ENCODE measurements at places on chromosomes 13 and 19. TPM values are rescaled to one million over a fixed set of nuclear protein-coding genes. Genes with fewer than 3 reads are reported as not detected.

PSG5 gene
- not detected for total RNA-seq

ERICH4 gene
- not detected for total RNA-seq

FGF9 gene
- 0.38 TPM for total RNA-seq

PRSS57 gene
- total RNA-seq: not detected

CBLC gene
- total RNA-seq: not detected

PCP2 gene
- total RNA-seq: not detected

ZNF547 gene
- 2.0 TPM for total RNA-seq

PLPPR3 gene
- total RNA-seq: not detected

SGCG gene
- total RNA-seq: 0.82 TPM

ZNF98 gene
- total RNA-seq: 0.17 TPM

DKKL1 gene
- not detected for total RNA-seq

HNRNPL gene
- 130 TPM for total RNA-seq

FXYD1 gene
- total RNA-seq: 41.1 TPM

PSPN gene
- 0.16 TPM for total RNA-seq

CCDC70 gene
- not detected for total RNA-seq

RUBCNL gene
- 6.8 TPM for total RNA-seq

F2RL3 gene
- 5.9 TPM for total RNA-seq

CCL25 gene
- not detected for total RNA-seq

ABCC4 gene
- 5.7 TPM for total RNA-seq

NKPD1 gene
- total RNA-seq: 0.17 TPM

UBL3 gene
- 37.7 TPM for total RNA-seq

SULT2A1 gene
- total RNA-seq: not detected

SHISA2 gene
- 0.51 TPM for total RNA-seq

LIM2 gene
- total RNA-seq: not detected

RFX2 gene
- 8.8 TPM for total RNA-seq

CGB5 gene
- not detected for total RNA-seq

CLDND2 gene
- not detected for total RNA-seq

ZBTB45 gene
- total RNA-seq: 10.2 TPM

EHD2 gene
- total RNA-seq: 77.5 TPM

LSR gene
- 15.8 TPM for total RNA-seq

F10 gene
- 15.8 TPM for total RNA-seq

ZNF571 gene
- total RNA-seq: 5.8 TPM

FFAR2 gene
- total RNA-seq: 1.5 TPM

PLK5 gene
- total RNA-seq: not detected

ICAM1 gene
- total RNA-seq: 21.9 TPM

ACP7 gene
- total RNA-seq: not detected

ENOX1 gene
- total RNA-seq: 0.66 TPM

PLIN4 gene
- 961 TPM for total RNA-seq

ANKRD24 gene
- 0.88 TPM for total RNA-seq

THSD1 gene
- 12.6 TPM for total RNA-seq

ZNF850 gene
- 2.7 TPM for total RNA-seq

NMRK2 gene
- total RNA-seq: not detected

ONECUT3 gene
- total RNA-seq: not detected

TGFBR3L gene
- total RNA-seq: not detected

MCEMP1 gene
- total RNA-seq: 1.3 TPM

CYP4F2 gene
- total RNA-seq: not detected

CLEC4M gene
- not detected for total RNA-seq

LILRB5 gene
- 62.3 TPM for total RNA-seq

ZNF154 gene
- 3.0 TPM for total RNA-seq

NXNL1 gene
- 1.3 TPM for total RNA-seq

MCF2L gene
- 173 TPM for total RNA-seq

TEX29 gene
- total RNA-seq: not detected

GNG8 gene
- total RNA-seq: not detected

ZNF235 gene
- 5.1 TPM for total RNA-seq

LIG4 gene
- 17.4 TPM for total RNA-seq
